Non-pigmented ciliary epithelial cell (primary cell): ENCODE measurements at places on chromosomes 6 and 20.

- no peak for DNase-seq
These were observed 363.2 kb upstream of the FLRT3 start for GRCh38 chr20:14700639-14700960.

- no peak for DNase-seq
These were observed 54.5 kb downstream of the KIF16B start for GRCh38 chr20:16518784-16519084.

DNA sequence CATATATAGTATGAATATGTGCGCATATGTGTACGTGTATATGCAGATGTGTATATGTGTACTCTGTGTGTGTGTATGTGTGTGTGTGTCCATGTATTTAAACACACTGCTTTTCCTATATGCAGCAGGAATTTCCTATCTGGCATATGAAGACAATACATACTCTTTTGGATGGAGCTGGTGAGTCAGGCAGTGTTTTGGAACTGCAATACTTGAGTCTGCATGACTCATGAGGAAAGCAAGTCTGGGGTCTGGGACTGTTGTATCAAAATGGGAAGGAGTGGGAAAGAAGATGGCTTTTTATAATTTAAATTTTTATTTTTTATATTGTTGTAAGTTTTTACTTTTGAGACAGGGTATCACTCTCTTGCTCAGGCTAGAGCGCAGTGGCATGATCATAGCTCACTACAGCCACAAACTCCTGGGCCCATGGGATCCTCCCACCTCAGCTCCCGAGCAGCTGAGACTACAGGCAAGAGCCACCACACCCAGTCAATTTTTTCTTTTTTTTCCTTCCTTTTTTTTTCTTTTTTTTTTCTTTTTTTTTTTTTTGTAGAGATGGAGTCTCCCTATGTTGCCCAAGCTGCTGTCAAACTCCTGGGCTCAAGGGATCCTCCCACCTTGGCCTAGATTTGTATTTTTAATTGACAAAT lies 72.2 kb downstream of the ATXN1 start:
- no peak for DNase-seq

GRCh38 chr6:104087765-104088164 lies 772.0 kb downstream of the HACE1 start:
- no peak for DNase-seq

- no peak for DNase-seq
These were observed 4.4 kb downstream of the SERINC3 start for GRCh38 chr20:44517454-44517853.

DNA sequence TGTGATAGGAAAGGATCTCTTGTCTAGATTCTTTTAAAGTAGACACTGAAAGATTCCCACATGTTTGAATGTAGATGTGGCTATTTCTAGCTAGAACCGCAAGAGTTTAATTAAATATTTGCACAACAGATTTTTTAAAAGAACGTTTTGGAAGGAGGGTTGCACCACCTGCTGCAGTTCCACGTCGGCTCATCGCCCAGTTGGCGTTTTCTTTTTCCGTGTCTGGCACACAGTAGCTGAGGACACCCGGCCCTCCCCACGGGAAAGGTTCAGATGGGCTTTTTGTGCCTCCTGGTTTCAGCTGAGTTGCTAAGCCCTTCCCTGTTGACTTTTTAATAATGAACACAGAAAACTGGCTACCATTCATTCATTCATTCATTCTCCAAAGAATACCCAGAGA lies 41.8 kb upstream of the DOK5 start:
- DNase-seq: no peak

- no peak for DNase-seq
These were observed 8.6 kb upstream of the IL22RA2 start for GRCh38 chr6:137181891-137182653.

DNA sequence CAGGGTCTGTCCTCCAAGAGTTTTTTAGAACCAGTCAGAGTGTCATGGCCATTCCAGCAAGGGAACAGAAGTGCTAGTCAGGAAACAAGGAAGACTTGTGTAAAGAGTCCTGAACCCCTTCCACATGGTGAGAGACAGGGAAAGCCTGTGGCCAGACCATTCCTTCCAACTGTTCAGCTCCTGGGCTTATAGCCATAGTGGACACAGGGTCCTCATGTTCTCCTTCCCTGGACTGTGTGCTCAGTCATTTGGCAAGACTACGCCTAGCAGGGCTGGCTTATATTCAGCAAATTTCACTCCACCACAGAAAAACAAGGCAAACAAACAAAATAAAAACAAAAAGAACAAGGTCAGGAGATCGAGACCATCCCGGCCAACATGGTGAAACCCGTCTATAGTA lies 60.5 kb downstream of the NRN1 start:
- no peak for DNase-seq

DNA sequence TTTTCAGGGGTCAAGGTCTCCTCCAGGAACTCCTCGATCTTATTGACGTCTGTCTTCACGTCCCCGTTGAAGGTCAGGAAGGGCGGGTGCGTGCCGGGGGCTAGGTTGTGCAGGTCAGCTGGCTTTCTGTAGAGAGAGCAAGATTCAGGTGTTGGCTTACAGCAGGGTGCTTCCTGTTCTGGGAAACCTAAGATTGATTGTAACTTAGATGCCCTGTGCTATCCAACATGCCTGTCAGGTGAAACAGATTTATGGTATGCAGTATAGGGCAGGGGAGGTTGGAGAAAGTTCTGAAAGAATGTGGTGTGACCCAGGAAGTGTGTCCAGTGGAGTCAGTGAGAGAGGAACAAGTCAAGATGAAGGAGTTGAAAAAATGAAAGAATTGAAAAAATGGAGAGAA lies 66.4 kb downstream of the CLIC5 start:
- DNase-seq: no peak

GRCh38 chr20:34420146-34420545 lies 57.1 kb downstream of the ITCH start:
- no peak for DNase-seq

GRCh38 chr6:43862925-43863324 lies 92.9 kb downstream of the VEGFA start:
- no peak for DNase-seq

DNA sequence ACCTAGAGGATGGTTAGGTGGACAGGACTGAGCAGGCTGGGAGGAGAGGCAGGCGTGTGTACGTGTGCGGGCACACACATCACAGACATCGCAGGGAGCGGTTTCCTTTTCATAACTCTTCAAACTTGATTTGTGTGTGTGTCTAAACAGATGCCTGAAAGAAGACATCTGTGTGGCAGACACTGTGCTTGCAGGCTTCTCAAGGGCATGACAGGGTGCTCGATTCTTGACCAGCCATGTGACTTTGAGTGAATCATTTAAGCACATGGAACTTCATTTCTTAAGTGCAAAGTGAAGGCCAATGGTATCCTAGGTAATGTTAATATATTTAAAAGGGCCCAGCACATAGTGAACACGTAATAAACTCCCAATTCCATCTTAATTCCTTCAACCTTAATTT lies 186.5 kb downstream of the SCP2D1 start:
- DNase-seq: no peak

GRCh38 chr20:17685168-17685567 lies 3.1 kb upstream of the RRBP1 start:
- no peak for DNase-seq

DNA sequence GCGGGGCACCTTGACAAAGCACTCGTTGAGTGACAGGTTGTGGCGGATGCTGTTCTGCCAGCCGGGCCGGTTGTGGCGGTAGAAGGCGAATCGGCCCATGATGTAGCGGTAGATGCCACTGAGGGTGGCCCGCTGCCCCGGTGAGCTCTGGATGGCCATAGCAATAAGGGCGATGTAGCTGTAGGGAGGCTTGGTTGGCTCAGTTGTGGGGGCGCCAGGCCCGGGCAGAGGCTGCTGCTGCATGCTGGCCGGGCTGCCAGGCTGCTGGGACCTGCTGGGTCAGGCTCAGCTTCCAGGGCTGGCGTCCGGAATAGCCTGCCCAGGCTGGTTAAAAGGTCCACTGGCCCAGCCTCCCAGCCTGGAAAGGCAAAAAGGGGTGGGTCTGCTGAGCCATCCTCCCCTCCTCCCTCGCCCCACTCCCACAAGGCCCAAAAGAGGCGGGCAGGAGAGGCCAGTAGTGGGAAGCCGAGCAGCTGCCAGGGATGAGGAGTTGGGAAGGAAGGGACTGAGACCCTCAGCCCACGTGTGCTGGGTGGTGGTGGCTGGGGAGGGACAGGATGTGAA lies at the start of gene FOXS1:
FOXS1 (minus strand) TSS at position 305 of the 564 bp plus-strand sequence; CDS start at position 243, 62 bp downstream.
- DNase-seq: no peak

DNA sequence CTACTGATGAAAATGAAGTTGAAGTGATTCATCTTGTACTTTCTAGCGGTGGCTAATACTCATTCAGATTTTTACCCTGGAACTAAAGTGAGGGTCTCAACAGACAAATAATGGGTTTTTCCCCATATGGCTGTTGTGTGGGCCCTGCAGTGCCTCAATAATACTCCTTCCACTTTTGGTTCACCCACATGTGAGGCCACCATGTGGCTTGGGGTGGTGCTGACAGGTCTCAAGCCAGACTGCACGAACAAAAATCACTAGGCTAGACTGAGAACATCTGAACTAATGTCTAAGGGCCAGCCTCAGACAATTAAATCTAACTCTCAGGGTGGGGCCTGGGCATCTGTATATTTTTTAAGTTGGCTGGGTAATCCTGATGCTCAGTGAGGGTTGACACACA lies 7.9 kb upstream of the COL12A1 start:
- DNase-seq: no peak

GRCh38 chr6:16633465-16633864 lies 127.8 kb downstream of the ATXN1 start:
- no peak for DNase-seq

- no peak for DNase-seq
These were observed 78.2 kb downstream of the TOX2 start for GRCh38 chr20:43992885-43993284.

- peak; percentile 10 for DNase-seq
These were observed 21.5 kb downstream of the ASIP start for GRCh38 chr20:34262488-34263288.

DNA sequence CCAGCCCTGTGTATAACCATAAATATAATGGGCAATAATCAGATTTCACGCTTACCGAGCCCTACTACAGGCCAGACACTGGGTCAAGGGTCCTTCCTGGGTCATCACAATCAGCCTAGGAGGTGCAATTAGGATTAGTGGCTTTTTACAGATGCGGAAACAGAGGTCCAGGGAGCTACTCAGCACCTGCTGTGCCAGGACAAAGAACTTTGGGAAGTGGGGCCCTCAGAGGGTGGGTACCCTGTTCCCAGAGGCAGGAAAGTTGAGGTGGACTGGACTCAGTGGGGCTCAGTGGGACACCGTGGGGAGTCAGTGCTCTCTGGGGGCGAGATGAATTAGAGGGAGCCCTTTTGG lies 77.2 kb downstream of the CEBPB start:
- no peak for DNase-seq

- DNase-seq: no peak
These were observed 151.8 kb upstream of the MYLIP start for GRCh38 chr6:15977050-15977449.

DNA sequence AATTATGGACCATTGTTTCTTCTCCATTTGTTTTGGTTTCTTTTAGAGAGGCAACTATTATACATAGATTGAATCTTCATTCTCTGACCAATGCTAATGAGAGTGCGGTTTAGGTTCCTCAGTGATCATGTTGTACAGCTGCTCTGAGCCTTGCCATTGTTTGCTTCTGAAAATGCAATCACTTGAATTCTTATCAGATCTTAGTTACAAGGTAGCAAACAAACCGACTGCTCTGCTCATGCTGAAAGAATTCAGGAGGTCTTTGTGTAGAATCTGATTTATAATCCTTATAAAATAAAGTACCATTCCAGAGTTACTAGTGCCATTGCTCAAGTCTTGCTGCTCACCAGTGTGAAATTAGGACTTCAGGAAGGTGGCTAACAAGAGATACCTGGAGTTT lies 569.1 kb upstream of the ID4 start:
- DNase-seq: no peak

DNA sequence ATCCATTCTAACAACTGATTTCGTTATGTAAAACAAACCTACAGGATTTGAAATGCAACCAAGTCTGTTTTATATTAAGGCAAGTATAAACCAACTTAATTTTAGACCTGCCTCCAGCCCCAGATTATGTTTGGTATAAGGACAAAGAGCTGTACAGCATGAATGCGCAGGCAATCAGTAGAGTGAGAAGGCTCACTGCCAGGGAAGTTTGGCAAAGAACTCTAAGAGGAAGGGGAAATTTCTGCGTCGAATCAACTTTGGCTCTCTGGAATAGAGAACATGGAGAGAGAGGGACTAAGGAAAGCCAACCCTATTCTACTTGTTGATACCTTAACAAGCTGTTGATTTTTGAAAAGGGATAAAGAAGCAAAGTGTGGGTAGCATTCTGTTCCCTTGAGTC lies 96.9 kb upstream of the FOXO3 start:
- no peak for DNase-seq

GRCh38 chr6:163878698-163879097 lies 464.2 kb downstream of the QKI start:
- no peak for DNase-seq

GRCh38 chr20:16488616-16489015 lies 84.6 kb downstream of the KIF16B start:
- DNase-seq: no peak

DNA sequence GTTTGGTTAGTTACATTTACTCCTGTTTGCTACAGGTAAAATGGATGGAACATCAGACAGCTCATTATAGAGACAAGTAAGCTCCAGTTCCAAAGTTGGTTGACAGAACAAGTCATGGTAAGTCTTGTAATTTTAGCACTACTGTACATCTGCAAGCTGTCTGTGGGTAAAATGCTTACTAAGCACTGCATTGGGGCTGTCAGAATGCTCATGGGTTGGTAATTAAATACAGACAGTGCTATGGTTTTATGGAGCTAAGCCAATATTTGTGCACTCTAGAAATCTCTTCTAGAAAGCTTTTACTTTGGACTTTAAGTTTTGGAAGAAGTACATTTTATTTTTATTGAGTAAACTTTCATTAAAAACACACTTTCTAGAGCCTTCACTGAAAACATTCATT lies 419.2 kb upstream of the MMS22L start:
- no peak for DNase-seq

- DNase-seq: no peak
These were observed 8.7 kb downstream of the RPS21 start for GRCh38 chr20:62395311-62396242.

GRCh38 chr6:55998576-55998975 lies 123.2 kb upstream of the BMP5 start:
- no peak for DNase-seq

DNA sequence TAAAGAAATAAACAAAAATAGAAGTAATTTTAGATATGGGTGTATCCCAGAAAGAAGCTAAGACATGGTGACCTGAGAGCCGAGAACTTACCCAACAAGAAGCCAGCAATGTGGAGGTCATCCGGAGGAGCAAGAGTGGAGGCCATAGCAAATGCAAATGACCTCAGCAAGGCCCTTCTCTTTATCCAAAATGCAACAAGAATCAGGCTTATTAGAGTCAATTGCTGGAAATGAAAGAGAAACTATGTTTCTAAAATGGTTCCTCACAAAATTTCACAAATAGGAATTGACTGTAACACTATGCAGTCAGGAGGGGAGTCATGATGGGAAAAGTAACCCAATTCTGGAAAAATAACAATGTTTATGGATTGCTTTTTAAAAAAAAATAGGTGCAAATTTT lies 90.4 kb downstream of the TNFAIP3 start:
- DNase-seq: no peak

GRCh38 chr6:158825038-158825950 lies 6.1 kb upstream of the EZR start:
- DNase-seq: no peak
